ENCODE measurements at places on chromosomes 2 and 18.

- no peaks in the 10 kb centered on the region for H3K27me3 ChIP-seq
- DNase-seq: no peak
- H3K36me3 ChIP-seq: no peaks in the 10 kb centered on the region
- peak overlapping the region; percentile 80 for H3K27ac ChIP-seq
- no peak overlapping the region for H3K4me3 ChIP-seq
- peaks cover 39% of the 10 kb centered on the region for H3K4me1 ChIP-seq
Measured at GRCh38 chr2:239230318-239231052, 170.3 kb downstream of the HDAC4 start.

DNA sequence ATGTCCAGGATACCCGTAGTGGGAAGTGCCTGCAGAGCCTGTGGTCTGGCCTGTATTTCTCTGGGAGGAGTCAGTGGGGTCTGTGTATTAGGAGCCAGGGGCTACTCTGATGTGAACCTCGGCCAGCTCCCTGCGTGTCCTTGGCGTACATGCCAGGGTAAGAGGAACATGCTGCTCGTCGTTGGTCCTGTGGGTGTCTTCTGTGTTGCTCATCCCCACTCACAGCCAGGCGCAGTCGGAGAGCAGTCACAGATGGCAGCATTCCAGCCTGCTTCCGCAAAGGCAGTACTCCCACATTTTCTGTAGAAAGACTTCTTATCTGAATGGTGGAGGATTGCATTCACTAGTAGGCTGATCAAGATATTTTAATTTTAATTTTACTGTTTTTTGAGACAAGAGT is 84.9 kb downstream of the DGKD start:
- H3K4me1 ChIP-seq: no peaks in the 10 kb centered on the region
- no peak overlapping the region for H3K4me3 ChIP-seq
- H3K36me3 ChIP-seq: no peaks in the 10 kb centered on the region
- no peak overlapping the region for H3K27ac ChIP-seq
- DNase-seq: no peak

GRCh38 chr2:45889053-45889452 is 237.6 kb downstream of the PRKCE start:
- no peak overlapping the region for H3K4me3 ChIP-seq
- peaks cover 24% of the 10 kb centered on the region for H3K4me1 ChIP-seq
- no peaks in the 10 kb centered on the region for H3K36me3 ChIP-seq

- H3K4me1 ChIP-seq: no peaks in the 10 kb centered on the region
- no peak overlapping the region for H3K27ac ChIP-seq
- H3K4me3 ChIP-seq: no peak overlapping the region
- H3K27me3 ChIP-seq: no peaks in the 10 kb centered on the region
- no peaks in the 10 kb centered on the region for H3K36me3 ChIP-seq
Measured at GRCh38 chr2:38448692-38449410, 71.8 kb upstream of the ATL2 start.

- no peaks in the 10 kb centered on the region for H3K36me3 ChIP-seq
- no peaks in the 10 kb centered on the region for H3K27me3 ChIP-seq
- H3K4me1 ChIP-seq: peaks cover 55% of the 10 kb centered on the region
- peak overlapping the region; percentile 59 for H3K27ac ChIP-seq
Measured at GRCh38 chr2:217935235-217935879, 67.4 kb downstream of the TNS1 start.

DNA sequence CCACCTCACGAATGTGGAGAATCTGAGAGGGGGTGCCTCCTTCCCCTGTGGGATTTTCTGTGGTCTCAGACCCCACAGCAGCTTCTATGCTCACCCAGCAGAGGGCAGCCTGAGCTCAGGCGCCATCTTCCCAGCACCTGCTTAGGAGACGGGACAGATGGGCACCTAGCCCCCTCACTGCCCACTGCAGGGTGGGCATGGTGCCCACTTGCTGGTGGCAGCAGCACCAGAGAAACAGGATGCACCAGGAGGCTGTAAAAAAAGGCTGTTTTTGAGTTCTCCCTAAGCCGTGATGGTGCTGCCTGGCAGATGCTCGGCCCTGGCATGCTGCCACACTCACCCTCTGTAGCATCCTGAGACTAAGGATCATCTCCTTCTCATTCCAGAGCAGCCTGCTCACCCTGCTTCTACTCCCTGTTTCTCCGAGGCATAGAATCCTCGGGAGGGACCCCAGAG is 19.1 kb upstream of the SLC20A1 start:
- H3K27me3 ChIP-seq: no peaks in the 10 kb centered on the region
- H3K4me3 ChIP-seq: no peak overlapping the region
- no peaks in the 10 kb centered on the region for H3K36me3 ChIP-seq
- DNase-seq: peak; percentile 65
- peak overlapping the region; percentile 59 for H3K27ac ChIP-seq

- H3K27me3 ChIP-seq: no peaks in the 10 kb centered on the region
- no peak for DNase-seq
- H3K4me3 ChIP-seq: no peak overlapping the region
- H3K4me1 ChIP-seq: peaks cover 10% of the 10 kb centered on the region
- H3K36me3 ChIP-seq: no peaks in the 10 kb centered on the region
- no peak overlapping the region for H3K27ac ChIP-seq
Measured at GRCh38 chr2:37641582-37642171, 29.8 kb downstream of the CDC42EP3 start.

- no peak overlapping the region for H3K4me3 ChIP-seq
- no peak overlapping the region for H3K27ac ChIP-seq
- H3K36me3 ChIP-seq: no peaks in the 10 kb centered on the region
- no peak for DNase-seq
Measured at GRCh38 chr18:6763524-6763923, 34.0 kb downstream of the ARHGAP28 start.

GRCh38 chr2:143623231-143623908 is 494.2 kb downstream of the ARHGAP15 start:
- H3K27me3 ChIP-seq: no peaks in the 10 kb centered on the region
- no peaks in the 10 kb centered on the region for H3K4me1 ChIP-seq

GRCh38 chr2:135948642-135949355 is 36.6 kb downstream of the DARS1 start:
- DNase-seq: peak; percentile 9
- H3K4me3 ChIP-seq: no peak overlapping the region
- no peaks in the 10 kb centered on the region for H3K27me3 ChIP-seq
- H3K4me1 ChIP-seq: no peaks in the 10 kb centered on the region
- H3K36me3 ChIP-seq: no peaks in the 10 kb centered on the region

- no peak overlapping the region for H3K4me3 ChIP-seq
- peaks cover 20% of the 10 kb centered on the region for H3K4me1 ChIP-seq
- H3K36me3 ChIP-seq: no peaks in the 10 kb centered on the region
Measured at GRCh38 chr2:29276151-29276550, 160.9 kb downstream of the CLIP4 start.

DNA sequence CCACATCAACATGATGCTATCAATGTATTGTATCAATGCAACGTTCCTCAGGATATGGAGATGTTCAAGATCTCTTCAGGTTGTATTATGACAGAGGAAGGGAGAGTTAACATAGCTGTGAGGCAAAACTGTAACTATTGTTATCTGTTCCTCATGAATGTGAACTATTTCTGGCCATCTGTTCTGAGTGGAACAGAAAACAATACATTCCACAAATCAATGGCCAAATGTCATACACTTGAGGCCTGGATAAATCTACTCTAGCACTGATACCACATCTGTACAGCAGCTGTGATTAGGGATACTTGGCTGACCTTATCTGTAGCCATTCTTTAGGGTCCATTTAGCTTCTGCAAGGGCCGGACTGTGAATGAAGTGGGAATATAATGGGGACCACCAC is 447.9 kb downstream of the IRS1 start:
- H3K4me1 ChIP-seq: no peaks in the 10 kb centered on the region
- H3K4me3 ChIP-seq: no peak overlapping the region
- DNase-seq: no peak
- no peaks in the 10 kb centered on the region for H3K36me3 ChIP-seq
- no peak overlapping the region for H3K27ac ChIP-seq

DNA sequence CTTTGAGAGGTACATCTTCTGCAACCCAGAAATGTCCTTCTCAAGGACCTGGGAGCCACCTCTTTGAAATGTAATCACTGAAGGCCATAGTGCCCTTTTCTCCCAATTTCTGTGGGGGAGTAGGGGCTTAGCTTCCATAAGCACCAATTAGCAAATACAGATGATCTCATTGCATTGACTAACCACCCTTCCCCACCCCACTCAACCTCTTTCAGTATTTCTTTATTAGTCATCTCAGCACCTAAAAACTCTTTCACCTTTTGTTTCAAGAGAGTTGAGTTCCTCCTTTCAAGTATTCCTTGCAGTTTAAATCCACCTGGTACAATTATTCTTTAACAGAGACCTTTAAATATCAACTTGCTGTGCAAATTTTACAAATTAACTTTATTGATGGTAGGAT is 1011.8 kb upstream of the CDH2 start:
- no peak overlapping the region for H3K27ac ChIP-seq
- no peaks in the 10 kb centered on the region for H3K4me1 ChIP-seq
- DNase-seq: no peak
- H3K27me3 ChIP-seq: no peaks in the 10 kb centered on the region
- no peaks in the 10 kb centered on the region for H3K36me3 ChIP-seq

GRCh38 chr18:68803356-68803755 is 5.5 kb downstream of the CCDC102B start:
- no peaks in the 10 kb centered on the region for H3K36me3 ChIP-seq
- no peaks in the 10 kb centered on the region for H3K27me3 ChIP-seq
- peak overlapping the region; percentile 8 for H3K27ac ChIP-seq
- H3K4me1 ChIP-seq: no peaks in the 10 kb centered on the region
- peak; percentile 17 for DNase-seq

DNA sequence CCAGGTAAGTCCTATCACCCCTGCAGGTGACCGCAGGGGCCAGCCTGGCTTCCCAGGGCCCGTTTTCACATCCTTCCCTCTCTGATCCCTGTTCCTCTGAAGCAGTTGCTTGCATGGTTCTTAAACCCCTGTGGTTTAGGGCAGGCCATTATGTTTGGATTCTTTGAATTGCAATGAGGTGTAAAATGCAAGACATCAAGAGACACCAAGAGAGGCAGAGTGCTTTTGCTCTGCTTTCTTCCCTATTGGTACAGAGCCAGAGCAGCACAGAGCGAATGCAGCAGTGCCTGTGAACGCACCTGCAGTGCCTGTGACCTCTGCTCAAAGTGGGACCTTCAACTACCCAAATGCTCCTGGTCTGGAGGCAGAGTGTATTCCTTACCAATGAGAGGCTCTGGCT is 7.6 kb downstream of the RFX8 start:
- H3K36me3 ChIP-seq: no peaks in the 10 kb centered on the region
- no peaks in the 10 kb centered on the region for H3K27me3 ChIP-seq
- H3K4me1 ChIP-seq: no peaks in the 10 kb centered on the region
- no peak for DNase-seq

- H3K27ac ChIP-seq: no peak overlapping the region
- H3K4me1 ChIP-seq: no peaks in the 10 kb centered on the region
- no peaks in the 10 kb centered on the region for H3K36me3 ChIP-seq
- no peak for DNase-seq
- no peaks in the 10 kb centered on the region for H3K27me3 ChIP-seq
Measured at GRCh38 chr2:198452327-198452726, 647.9 kb downstream of the PLCL1 start.

DNA sequence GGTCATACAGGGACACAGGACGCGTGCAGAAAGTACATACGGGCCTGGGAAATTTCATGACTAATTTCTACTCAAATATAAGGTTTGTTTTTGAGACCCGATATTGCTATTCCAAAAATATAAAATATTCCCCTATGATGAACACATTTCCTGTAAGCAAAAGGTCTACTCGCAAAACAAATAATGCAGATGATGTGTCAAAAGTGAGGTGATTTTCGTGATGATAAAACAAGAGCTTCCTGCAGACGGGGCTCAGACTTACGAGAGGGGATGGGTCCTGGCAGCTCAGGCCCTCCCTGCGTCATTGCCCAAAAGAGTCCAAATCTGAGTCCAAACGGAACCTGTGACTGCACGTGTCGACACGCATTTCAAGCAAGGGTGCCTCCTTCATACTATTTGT is 62.7 kb downstream of the MBP start:
- DNase-seq: no peak
- peaks cover 30% of the 10 kb centered on the region for H3K4me1 ChIP-seq
- H3K27me3 ChIP-seq: no peaks in the 10 kb centered on the region
- no peak overlapping the region for H3K4me3 ChIP-seq

DNA sequence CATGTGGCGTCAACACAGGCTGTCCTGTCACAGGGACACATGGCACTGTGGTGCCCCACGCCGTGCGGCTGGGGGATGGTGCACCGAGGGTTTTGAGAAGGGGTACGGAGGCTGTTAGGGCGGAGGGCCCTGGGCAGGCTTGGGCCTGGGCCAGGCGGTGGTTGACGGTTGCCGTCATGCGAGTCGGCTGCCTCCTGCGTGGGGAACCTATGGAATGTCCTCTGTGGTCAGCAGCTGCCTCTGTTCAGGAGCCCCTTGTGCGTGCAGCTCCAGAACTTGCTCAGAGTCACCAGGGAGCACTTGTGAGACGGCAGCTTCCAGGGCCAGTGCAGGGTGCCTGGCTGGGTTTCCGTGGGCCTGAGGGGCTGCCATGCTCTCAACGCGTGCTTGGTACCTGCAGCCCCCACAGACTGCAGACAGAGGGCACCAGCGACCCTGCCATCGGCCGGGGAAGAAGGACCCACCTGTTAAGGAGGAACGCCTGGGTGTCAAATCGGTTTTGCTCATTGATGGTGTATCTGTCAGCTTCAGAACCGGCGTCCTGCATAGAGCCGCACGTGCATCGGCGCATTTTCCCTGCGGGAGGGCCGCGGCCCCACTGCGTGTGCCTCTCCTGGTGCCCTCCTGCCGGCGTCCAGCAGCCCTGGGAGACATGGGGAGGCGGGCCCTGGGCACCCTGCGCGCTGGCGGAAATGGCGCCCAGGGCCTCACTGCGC is 10.0 kb upstream of the D2HGDH start:
- no peaks in the 10 kb centered on the region for H3K36me3 ChIP-seq
- H3K4me3 ChIP-seq: no peak overlapping the region
- no peaks in the 10 kb centered on the region for H3K4me1 ChIP-seq
- no peak overlapping the region for H3K27ac ChIP-seq
- H3K27me3 ChIP-seq: no peaks in the 10 kb centered on the region

GRCh38 chr18:49691177-49691608 is 122.1 kb downstream of the ACAA2 start:
- no peaks in the 10 kb centered on the region for H3K36me3 ChIP-seq
- no peak for DNase-seq
- H3K27me3 ChIP-seq: no peaks in the 10 kb centered on the region
- no peak overlapping the region for H3K27ac ChIP-seq
- H3K4me3 ChIP-seq: no peak overlapping the region
- peaks cover 30% of the 10 kb centered on the region for H3K4me1 ChIP-seq

DNA sequence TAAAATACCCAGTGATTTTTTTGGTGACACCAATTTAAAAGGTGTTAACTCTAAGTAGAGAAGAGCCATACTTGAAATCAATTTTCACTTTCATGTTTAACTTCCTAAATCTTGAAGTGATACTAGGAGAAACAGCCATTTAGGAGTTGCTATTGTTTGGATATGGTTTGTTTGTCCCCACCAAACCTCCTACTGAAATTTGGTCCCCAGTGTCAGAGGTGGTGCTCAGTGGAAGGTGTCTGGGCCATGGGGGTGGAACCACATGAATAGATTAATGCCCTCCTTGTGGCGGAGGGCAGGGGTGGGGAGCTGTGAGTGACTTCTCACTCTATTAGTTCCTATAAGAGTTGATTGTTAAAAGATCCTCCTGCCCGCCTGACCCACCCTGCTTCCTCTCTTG is 377.9 kb downstream of the DLGAP1 start:
- H3K27me3 ChIP-seq: no peaks in the 10 kb centered on the region
- DNase-seq: no peak
- H3K36me3 ChIP-seq: no peaks in the 10 kb centered on the region
- H3K4me1 ChIP-seq: no peaks in the 10 kb centered on the region
- no peak overlapping the region for H3K27ac ChIP-seq
